ENCODE measurements at places on chromosomes 13 and 19.

GRCh38 chr13:25675060-25675459, 303.3 kb downstream of the ATP8A2 start:
- no peak for DNase-seq

- no peak for DNase-seq
Measured at GRCh38 chr19:35337097-35337983, 8.4 kb downstream of the CD22 start.

- DNase-seq = no peak
Measured at GRCh38 chr19:39936020-39936419, 1.6 kb upstream of the FCGBP start.

GRCh38 chr13:79987761-79988160, 353.2 kb downstream of the SPRY2 start:
- no peak for DNase-seq

GRCh38 chr13:40764587-40765403, 6.2 kb downstream of the MRPS31 start:
- peak; percentile 31 for DNase-seq

GRCh38 chr13:46515803-46516202, 37.2 kb upstream of the LRCH1 start:
- DNase-seq = no peak

DNA sequence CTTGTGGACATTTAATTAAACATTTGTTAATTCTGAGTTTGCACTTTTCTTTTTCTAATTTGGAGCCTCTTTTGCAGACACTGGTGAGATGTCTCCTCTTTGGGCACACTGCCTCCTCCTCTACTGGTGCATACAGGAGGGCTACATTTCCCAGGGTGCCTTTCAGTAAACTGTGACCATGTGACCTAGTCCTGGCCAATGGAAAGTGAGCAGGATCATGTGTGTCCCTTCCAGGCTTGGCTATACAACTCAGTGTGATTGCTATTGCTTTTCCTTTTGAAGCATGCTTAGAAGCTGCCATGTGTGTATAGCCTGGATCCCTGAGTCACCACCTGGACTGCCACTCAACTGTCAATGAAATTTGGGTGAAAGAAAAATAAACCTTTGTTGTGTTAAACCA, 4.5 kb downstream of the IZUMO2 start:
- no peak for DNase-seq

DNA sequence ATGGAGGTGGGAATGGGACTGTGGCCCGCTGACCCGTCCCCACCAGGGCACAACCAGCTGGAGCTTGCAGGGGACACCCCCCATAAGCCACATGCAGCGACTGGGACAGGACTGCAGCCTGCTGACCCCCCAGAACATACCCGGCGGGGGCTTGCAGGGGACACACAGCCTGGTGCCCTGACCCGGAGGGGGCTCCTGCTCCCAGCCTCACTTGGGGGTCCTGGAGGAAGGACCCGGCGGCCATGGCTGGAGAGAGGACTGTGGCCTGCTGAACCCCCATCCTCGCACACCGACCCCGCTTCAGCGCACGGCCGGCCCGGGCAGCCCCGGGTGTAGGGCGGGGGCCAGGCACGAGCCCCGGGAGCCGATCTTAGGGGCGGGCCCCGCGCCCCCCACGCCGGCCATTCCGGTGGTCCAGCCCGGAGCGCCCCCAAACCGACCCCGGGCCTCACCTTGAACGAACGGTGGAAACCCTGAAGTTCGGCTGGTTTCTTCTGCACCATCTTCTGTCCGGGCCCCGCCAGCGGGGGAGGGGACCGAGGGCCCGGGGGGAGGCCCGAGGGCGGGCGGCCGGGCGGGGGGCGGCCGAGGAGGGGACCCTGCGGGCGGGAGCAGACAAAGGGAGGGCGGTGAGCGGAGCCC, 574 bp downstream of the MKNK2 start:
- peak; percentile 23 for DNase-seq

- DNase-seq = peak; percentile 2
Measured at GRCh38 chr13:39144941-39145533, 106.8 kb downstream of the NHLRC3 start.

DNA sequence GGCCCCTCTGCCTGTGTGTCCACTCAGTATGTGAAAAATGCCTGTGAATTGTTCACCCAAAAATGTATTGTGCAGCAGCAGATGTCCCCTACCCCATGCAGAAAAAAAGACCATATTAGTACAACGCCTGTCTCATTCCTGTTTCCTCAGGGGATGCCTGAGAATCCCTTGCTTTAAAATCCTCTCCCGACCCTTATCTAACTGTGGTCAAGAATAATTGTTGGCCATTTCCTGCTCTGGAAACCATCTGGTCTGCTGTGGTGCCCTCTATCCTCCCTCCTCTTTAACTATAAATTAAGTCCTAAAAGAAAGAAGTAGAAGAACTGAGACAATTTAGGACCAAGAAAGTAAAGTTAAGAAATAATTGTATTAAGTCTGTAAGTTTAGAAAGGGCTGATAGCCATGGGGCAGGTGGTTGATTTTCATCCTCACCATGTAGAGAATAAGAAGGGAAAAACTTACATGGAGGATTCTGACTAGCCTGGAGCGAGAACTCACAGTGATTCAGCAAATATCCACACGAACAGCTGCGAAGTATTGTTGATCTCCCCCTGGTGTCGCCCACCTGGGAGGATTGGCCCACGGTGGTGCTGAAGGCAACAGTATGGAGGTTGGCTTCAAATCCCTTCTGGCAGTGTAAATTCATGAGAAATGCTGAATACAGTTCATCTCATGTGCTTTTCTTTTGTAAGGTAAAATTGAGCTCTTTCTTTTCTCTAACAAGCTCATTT, 85.6 kb downstream of the COL4A2 start:
- no peak for DNase-seq

All from stimulated activated CD8-positive, alpha-beta memory T cell treated with anti-CD3 and anti-CD28 coated beads, Interleukin-4, amount 100 ng/mL, for 24 hours (primary cell).